ENCODE measurements at places on chromosomes 5 and 9.
A peak's percentile ranks its signal among the peaks of the same experiment; 100 is the strongest.

- DNase-seq, result no peak
Measured at GRCh38 chr9:16450578-16450977, 419.9 kb downstream of the BNC2 start.

- no peak for DNase-seq
Measured at GRCh38 chr5:150278916-150279315, 10.7 kb downstream of the CAMK2A start.

GRCh38 chr9:21322911-21323461 lies 12.2 kb downstream of the KLHL9 start:
- DNase-seq, result no peak

GRCh38 chr5:123549256-123549904 lies 37.4 kb downstream of the CSNK1G3 start:
- DNase-seq, result peak; percentile 5

GRCh38 chr9:12773562-12773961 lies 1.3 kb upstream of the LURAP1L start:
- DNase-seq, result no peak

GRCh38 chr9:28547527-28547926 lies 974.2 kb upstream of the C9orf72 start:
- no peak for DNase-seq

GRCh38 chr5:56688402-56688801 lies 126.9 kb upstream of the MAP3K1 start:
- DNase-seq, result no peak

GRCh38 chr5:161740433-161740832 lies 54.9 kb downstream of the GABRA6 start:
- DNase-seq, result no peak
